ENCODE measurements at places on chromosomes 5 and 9.

DNA sequence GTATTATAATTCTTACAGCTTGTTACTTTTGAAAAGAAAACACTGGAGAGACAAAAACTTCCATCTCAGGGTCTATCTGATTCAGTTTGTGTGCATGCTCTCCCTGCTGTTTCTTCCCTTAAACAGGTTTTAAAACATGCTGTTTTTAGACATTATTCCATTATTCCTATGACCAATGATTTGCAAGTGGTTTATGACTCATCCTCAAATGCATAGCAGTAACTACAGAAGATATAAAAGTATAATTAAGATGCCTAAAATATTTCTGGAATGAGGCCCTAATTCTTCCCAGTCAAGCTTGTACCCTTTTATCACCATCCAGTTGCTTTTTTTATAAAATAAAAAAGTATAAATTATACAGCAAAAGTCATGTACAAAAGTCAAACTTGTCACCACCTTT lies 3.7 kb downstream of the DTWD2 start:
- no peak for DNase-seq

DNA sequence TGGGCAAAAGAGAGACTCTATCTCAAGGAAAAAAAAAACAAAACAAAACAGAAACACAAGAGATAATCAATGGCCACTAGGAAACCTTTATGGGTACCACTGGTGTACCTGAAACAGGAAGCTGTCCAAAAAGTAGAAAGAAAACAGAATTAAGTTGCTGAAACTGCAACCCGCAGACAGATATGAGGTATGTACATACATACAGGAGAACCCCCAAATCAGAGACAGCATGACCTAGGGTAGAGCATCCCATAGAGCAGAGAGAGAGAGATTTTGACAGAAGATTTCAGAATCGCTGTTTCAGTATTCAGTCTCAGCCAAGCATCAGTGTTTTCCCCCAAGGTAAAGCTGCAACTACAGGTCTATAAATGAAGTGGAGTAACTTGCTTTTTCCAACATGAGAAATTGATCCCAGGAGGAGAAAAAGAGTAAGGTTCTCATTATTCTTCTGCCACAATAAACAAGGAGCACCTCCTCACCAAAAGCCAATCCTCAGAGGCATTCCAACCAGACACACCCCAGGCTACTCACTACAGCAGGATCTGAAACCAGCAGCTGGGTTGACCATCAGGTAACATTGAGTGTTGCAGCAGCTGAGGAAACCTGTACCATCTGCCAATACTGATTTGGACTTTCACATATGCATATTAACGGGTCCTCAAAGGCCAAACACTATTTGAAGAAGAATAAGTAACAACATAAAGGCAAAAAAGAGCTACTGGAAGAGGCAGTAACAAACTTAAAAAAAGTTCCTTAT lies 630.0 kb downstream of the TAF11L14 start:
- no peak for DNase-seq

- DNase-seq = peak; percentile 46
These were observed at the start of gene CDKN2A for GRCh38 chr9:21993893-21994555. Gene CDKN2A (minus strand): TSS chr9:21994392.

GRCh38 chr5:150400316-150401075 lies 12.2 kb downstream of the CD74 start:
- no peak for DNase-seq

- DNase-seq = no peak
These were observed 362.8 kb downstream of the MRPS30 start for GRCh38 chr5:45171563-45171962.

- no peak for DNase-seq
These were observed 200.2 kb downstream of the SPATA31D1 start for GRCh38 chr9:82188817-82189216.

- DNase-seq = no peak
These were observed 204.1 kb downstream of the DEPDC1B start for GRCh38 chr5:60495644-60496520.

- DNase-seq = no peak
These were observed 50.1 kb upstream of the HAND1 start for GRCh38 chr5:154528005-154528594.

- no peak for DNase-seq
These were observed 4.7 kb downstream of the AK8 start for GRCh38 chr9:132873403-132873802.
